ENCODE measurements at places on chromosomes 4 and X.
A peak's percentile ranks its signal among the peaks of the same experiment; 100 is the strongest.

- no peak for DNase-seq
These were observed 72.1 kb downstream of the GPR82 start for GRCh38 chrX:41796046-41796445.

DNA sequence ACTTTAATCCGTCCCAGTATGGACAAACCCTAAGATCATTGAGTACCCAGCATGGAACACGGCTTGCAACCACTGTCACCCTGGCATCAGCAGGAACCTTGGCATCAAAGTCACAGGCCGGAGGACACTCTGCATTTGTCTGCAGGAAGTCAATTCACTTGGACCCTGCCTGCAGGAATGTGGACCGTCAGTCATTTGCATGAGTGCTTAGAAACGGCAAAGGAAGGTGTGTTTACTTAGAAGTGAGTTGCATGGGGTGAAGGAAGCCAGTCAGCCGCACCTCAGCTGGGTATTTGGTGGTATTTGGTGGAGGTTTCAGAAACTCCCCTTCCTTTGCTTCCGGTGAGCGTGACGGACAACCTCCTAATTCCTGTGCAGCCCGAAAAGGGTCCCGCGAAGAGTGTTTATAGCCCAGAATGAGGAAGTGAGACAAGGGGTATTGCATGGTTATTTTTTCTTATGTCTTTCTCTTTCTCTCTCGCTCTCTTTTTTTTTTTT, 15.5 kb downstream of the P2RY8 start:
- peak; percentile 43 for DNase-seq

- no peak for DNase-seq
These were observed 8.9 kb upstream of the RUFY3 start for GRCh38 chr4:70712604-70713452.

GRCh38 chr4:33427676-33428075, 2707.5 kb downstream of the PCDH7 start:
- DNase-seq: no peak

GRCh38 chr4:89725268-89725667, 111.7 kb downstream of the SNCA start:
- no peak for DNase-seq

GRCh38 chr4:8247047-8247930, 22.3 kb upstream of the HTRA3 start:
- DNase-seq: no peak

GRCh38 chr4:72357908-72358307, 211.1 kb downstream of the ADAMTS3 start:
- no peak for DNase-seq

DNA sequence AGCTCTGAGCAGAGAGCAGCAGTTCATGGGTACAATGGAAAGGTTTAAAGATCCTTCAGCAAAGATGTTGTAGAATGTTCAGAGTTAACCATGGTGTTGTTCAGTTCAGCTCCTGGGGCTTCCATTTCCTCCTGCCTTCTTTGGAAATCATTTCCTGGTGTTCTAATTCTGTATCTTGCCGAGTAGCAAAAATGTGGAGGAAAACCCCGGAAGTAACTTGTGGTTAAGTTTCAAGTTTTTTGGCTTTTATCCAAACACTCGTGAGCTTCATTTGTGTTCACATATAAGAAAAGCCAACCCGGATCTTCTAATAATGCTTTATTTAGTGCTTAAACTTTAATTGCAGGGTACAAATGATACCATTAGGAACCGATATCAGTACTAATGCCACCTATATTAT, 33.6 kb upstream of the ARX start:
- no peak for DNase-seq

- DNase-seq: no peak
These were observed 17.7 kb upstream of the MGST2 start for GRCh38 chr4:139647952-139648351.

GRCh38 chr4:122921971-122922876, at the start of gene NUDT6:
TSS of gene NUDT6 (minus strand) at chr4:122922597. CDS start at chr4:122922572, 25 bp downstream.
- no peak for DNase-seq

GRCh38 chrX:49829016-49829415, at the start of gene PAGE4:
TSS of gene PAGE4 (plus strand) at chrX:49829303. CDS start at chrX:49830429, 1,126 bp downstream.
- DNase-seq: no peak

DNA sequence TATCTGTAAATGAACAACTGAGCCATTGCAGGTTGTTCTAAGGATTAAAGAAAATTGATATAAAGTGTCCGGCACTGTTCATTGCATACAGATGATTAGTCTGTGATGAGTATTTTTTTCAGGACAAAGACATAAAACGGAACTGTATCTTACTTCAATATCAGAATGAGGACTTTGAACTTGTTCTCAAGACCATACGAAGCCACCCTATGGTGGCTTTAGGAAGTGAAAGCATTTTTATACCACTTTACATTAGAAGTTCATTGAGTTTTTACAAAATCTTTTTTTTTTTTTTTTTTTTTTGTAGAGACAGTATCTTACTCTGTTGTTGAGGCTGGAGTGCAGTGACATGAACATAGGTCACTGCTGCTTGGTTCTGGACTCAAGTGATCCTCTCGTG, 45.2 kb upstream of the TRIM2 start:
- DNase-seq: no peak

DNA sequence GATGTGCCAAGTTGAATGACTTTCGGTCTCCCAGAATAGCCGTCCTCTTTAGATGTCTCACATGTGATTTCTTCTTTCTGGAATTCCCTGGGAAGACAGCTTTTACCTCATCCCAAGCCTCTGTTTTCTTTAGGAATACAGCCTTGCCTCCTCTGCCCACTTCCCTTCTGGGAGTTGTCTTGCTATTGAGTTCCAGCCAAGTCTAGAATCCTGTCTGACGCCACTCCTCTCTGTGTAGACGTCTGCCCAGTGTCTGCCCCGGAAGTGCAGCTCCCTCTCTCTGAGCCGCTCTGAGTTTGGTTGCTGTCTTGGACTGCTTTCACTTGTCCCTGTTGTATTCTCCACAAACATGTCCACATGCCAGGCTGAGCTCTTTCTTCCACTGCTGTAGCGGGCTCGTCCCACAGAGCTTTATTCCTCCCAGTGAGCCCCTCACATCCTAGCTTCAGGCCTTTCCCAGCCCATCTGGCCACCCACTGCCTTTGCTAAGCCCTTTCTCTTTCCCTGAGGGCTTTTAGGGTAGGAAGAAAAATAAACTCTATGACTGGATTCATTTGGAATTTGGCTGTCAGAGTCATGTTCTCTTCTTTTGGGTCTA, 9.0 kb upstream of the IGFBP7 start:
- DNase-seq: no peak

DNA sequence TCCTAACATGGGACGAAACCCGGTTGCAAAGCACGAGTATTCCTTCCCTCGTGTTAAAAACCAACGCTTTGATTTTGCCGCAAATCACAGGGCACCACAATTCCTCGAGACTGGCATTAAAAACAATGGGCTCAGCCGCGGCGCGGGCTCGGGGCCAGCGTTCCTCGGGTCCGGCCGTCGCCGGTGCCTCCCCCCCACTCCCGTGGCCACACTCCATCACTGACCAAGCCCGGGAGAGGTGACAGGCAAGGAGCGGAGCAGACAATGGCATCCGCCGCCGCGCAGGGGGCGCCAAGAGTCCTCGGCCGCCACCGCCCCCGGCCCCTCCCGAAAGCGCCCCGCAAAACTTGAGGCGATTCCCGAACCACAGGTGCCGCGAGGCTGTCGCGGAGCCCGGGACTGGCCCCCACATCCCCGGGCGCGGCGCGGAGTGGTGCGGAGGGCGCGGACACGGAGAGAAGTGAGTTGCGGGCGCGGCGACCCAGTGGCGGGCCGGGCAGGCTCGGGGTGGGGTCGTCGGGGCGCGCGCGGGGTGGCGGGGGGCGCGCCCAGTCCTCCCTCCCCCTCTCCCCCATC, 445 bp downstream of the AP1S2 start:
- peak; percentile 6 for DNase-seq

DNA sequence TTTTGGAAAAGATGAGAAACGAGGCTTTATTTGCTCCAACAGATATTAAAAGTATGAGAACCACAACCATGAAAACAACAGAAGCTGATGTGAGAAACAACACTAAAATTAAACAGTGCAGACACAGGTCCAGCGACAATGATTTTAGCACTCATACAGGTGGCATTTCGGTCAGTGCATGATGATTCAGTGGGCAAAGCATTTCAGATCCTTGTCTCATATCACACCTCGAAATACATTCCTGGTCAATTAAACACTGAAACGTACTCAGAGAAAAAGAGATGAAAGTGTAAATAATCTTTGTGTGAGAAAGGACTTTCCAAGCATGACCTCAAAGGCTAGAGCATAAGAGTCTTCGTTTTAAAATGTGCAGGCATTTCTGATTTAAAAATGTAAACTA, 85.2 kb downstream of the ACOX3 start:
- DNase-seq: no peak

DNA sequence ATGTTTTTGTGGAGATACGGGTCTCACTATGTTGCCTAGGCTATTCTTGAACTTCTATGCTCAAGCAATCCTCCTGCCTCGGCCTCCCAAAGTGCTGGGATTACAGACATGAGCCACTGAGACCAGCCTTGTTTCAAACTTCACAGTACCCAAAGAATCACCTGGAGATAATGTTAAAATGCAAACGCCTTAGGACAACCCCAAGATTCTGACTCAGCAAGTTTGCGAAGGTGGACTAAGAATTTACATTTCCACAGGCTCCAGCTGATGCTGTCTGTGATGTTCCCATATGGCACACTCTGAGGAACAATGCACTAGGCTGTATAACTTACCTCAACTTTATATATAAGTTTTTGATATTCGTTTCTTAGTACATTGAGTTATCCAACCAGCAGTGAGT, 984 bp upstream of the STATH start:
- no peak for DNase-seq

GRCh38 chr4:36053930-36054329, 190.4 kb downstream of the ARAP2 start:
- DNase-seq: no peak

GRCh38 chrX:7068939-7069367, 78.6 kb upstream of the STS start:
- no peak for DNase-seq

DNA sequence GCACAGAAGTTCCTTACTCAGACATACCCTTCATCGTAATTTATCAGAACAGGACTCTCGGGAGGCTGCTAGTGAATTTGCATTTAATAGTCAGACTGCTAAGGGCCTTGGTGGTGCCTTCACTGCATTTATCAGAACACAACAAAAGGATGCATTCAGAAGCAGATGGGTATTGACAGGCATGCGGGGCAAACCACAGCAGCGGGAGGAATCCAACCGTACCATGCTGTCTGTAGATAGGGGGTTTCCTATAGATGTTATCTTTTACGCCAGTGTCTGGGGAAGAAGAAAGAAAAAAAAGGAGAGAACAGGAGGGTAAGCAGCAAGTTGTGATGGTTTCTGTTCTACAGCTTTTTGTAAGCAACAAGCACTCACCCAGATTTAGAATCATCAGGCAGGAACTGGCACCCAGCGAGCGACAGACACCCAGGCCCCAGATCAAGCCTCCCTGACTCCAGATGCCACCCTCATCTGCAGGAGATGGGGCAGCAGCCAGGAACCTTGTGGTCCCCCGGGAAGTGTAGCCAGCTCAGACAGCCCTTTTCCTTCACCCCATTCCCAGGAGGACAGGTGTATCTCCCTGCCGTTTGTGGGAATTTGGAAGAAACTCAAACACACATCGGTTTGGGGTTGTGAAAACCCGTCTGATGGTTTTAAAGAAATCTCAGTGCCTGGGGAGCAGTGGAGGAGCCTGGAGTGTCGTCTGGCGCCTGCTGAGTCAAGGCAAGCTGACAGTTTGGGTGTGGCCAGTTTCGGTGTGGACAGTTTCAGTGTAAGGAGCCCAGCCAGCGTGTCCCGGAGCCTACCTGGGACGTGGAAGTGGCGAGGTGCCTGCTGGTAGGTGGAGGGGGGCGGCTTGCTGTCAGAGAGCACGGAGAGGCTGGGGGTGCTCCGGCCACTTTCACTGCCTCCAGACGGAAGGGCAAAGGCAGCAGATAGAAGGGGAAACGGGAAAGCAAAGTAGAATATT, 80.0 kb upstream of the AFAP1 start:
- DNase-seq: no peak

GRCh38 chrX:123600181-123600580, 132.7 kb downstream of the THOC2 start:
- DNase-seq: no peak

DNA sequence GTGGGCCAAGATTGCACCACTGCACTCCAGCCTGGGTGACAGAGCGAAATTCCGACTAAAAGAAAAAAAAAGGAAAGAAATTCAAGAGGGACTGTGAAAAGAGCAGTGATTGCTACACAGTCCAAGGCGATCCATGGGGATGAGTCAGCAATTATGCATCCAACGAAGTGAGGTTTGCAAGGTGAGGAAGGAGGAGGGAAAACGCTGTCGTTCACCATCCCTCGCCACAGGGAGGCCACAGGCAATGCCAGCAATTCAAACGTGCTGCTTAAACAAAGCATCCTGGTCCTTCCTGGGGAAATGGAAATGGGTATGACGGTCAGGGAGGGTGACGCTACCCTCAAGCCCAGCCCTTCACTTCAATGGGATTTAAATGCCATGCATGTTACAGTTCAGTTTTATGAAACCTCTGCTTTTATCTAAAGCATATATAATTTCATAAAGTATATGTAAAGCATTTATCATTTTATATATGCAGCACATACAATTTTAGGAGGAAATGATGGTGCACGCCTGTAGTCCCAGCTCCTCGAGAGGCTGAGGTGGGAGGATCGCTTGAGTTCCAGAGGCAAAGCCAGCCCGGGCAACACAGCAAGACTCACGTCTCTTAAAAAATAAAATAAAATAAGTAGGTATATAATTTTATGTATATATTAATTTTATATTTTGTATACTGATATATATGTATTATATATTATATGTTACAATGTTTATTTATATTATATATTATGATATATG, 108.7 kb downstream of the DHRSX start:
- DNase-seq: no peak

DNA sequence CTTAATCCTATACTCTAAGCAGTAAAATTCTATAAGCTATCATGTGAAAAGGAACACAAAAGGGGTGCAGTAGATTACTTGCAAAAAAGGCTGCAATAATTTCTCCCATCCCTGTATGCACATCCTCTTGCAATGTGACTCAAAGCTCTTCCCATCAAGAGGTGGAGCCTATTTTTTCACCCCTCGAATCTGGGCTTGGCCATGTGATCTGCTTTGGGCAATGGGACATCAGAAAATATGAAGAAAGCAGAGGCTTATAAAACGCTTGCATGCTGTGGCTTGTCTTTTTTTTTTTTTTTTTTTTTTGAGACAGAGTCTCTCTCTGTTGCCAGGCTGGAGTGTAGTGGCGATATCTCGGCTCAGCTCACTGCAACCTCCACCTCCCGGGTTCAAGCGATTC, 33.0 kb downstream of the GEMIN8 start:
- DNase-seq: no peak

- no peak for DNase-seq
These were observed 213.7 kb upstream of the VCX3A start for GRCh38 chrX:6748595-6748994.

GRCh38 chr4:128275346-128275745, 12.3 kb downstream of the PGRMC2 start:
- no peak for DNase-seq
